ENCODE measurements at places on chromosomes 11 and 22.
A peak's percentile ranks its signal among the peaks of the same experiment; 100 is the strongest.

DNA sequence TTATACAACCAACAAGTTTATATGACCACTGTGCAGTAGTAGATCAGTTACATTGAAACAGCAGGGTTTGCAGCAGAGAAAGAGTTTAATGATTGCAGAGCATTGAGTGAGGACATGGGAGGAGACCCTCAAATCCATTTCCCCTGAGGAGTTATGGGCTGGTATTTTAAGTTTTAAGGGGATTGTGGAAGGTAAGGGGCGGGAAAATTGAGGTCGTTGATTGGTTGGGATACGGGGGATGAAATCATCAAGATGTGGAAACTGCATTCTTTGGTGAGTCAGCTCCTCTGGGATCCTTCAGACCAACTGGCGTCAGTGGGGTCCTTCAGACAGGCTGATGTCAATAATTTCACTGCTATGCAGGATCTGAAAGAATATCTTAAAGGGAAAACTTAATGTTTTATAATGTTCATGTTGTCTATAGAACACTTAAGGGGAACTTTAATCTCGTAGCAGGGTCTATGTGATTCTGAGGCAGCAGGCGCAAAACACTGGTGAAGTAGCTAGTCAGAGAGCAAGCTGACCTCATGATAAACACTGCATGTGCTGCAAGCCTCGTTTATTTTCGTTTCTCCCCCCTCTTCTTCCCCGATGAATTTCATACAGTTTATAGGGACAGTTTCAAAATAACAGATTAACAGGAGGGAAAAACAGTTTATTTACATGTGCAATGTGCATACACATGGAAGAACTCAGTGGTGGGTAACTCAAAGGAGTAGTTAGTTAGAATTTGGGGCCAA is 17.4 kb upstream of the BACE1-AS start:
- peak; percentile 40 for DNase-seq

DNA sequence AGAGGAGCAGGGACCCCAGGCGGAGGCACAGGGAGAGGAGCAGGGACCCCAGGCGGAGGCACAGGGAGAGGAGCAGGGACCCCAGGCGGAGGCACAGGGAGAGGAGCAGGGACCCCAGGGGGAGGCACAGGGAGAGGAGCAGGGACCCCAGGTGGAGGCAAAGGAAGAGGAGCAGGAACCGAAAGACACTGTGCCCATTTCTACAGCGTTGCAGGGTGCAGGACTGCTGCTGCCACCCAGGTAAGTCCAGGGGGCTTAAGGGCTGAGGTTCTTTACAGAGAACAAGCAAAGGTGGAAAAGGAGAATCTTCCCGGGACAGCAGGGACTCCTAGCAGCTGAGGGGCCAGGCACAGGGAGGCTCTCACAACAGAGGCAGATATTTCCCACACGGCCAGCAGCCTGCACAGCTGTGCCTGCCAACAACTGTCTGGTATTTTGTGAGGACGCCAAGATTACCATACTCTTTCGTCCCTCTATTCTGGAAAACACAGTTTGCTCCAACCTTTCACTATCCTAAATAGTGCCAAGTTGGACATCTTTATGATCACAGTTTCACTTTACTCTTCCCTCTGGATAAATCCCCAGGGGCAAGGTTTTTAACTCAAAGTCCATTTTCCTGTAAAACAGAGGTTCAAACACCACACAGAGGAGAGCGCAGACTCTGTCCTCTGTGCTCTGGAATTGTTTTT is 39.4 kb downstream of the SHANK2 start:
- no peak for DNase-seq

- DNase-seq: no peak
These were observed 18.2 kb upstream of the PSMA1 start for GRCh38 chr11:14538271-14538925.

DNA sequence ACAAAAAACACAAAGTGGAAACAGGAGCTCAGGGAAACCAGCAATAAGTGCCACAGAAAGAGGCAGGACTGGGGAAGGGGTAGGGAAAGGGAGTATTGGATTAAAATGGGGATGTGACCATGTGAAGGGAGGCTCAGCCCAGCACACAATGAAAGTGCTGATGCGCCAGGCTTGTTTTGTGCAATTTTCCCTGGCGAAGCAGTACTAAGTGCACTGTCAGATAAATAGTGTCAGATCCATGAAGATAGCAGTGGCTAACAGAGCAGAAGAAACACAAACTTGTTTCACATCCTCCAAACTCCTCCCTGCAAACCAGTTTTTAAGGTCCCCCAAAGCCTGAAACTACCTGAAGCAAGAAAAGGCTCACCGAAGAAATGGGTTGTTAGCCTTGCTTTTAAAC is 50.7 kb upstream of the RAPSN start:
- DNase-seq: no peak

DNA sequence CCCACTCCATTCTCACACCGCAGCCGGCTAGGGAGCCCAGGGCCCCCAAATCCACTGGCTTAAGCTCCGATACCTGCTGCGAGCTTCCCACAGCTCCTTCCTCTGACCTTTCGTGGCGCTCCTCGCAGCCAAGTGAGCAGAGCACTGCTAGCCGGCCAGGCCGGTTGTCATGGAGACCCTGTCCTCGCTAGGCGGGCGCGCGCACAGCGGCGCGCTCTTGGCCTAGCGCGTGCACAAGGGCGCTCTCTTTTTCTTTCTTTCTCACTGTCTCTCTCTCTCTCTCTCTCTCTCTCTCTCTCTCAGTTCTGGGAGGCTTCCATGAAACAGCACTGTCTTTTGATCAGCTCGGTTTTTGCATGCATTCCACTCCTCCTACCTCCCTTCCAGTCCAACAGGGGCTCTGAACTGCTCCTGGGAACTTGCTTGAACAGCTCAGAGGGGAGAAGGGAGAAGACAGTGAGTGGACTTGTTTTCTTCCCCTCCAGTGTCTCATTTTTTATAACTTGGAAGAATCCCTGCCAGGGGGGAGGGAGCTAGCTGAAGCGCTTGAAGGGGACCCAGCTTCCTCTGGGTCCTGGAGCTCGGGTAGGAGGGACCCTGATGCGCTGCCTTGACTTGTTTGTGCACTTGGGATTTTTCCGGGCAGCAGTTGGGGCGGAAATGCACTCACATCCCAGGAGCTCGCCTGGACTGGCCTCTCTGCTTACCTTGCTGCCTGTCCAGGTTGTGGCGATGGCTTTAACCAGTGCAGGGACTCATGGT is 100.3 kb upstream of the AKIP1 start:
- peak; percentile 59 for DNase-seq

DNA sequence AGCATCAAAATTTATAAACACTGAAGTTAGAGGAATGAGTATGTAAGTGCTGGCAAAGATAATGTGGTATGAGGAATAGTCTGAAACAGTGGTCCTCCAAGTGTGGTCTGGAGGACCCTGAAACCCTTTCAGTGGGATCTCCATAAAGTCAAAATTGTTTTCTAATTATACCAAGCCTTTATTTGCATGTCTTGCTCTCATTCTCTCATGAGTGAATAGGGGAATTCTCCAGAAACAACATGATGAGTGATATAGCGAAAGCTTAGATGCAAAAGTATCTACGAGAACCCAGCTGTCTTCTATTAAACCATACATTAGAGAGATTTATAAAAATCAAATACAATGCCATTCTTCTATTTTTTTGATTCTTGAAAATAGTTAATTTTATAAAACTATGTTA is 145.0 kb upstream of the RAG2 start:
- DNase-seq: no peak

- DNase-seq: no peak
These were observed 14.5 kb upstream of the GAB2 start for GRCh38 chr11:78432058-78432515.

Data from RCC 7860 (cell line).